Liver (tissue), 10 donors: ENCODE measurements at places on chromosomes 16 and 17. TPM values are rescaled to one million over a fixed set of nuclear protein-coding genes. Genes with fewer than 3 reads are reported as not detected.

The SLC7A6 gene
- 2.5 TPM for total RNA-seq

The TP53TG3C gene
- not detected for total RNA-seq

The KRTAP4-1 gene
- total RNA-seq: not detected

The CFAP97D1 gene
- not detected for total RNA-seq

The NPW gene
- 8.4 TPM for total RNA-seq

The SP6 gene
- 0.08 TPM for total RNA-seq

The PROCA1 gene
- total RNA-seq: 0.25 TPM

The ZFPM1 gene
- 12.8 TPM for total RNA-seq

The VASN gene
- total RNA-seq: 22.7 TPM

The CCL14 gene
- total RNA-seq: 11.6 TPM

The POLR3K gene
- 8.3 TPM for total RNA-seq

The CES1 gene
- 376 TPM for total RNA-seq

The MYO15A gene
- 2.9 TPM for total RNA-seq

The NKD1 gene
- total RNA-seq: 3.5 TPM

The KRT9 gene
- not detected for total RNA-seq

The HAP1 gene
- under 0.01 TPM for total RNA-seq

The ZSCAN10 gene
- not detected for total RNA-seq

The KRTAP4-9 gene
- not detected for total RNA-seq

The SLC12A3 gene
- not detected for total RNA-seq

The LPO gene
- not detected for total RNA-seq

The SPOP gene
- total RNA-seq: 48.6 TPM

The AXIN2 gene
- 3.5 TPM for total RNA-seq

The TBC1D3 gene
- total RNA-seq: not detected

The NLRC5 gene
- total RNA-seq: 23.3 TPM

The MYH2 gene
- under 0.01 TPM for total RNA-seq

The RHBDL1 gene
- total RNA-seq: 0.84 TPM

The SHBG gene
- total RNA-seq: 15.3 TPM

The TNFRSF12A gene
- 7.9 TPM for total RNA-seq

The PLLP gene
- total RNA-seq: 2.7 TPM

The SLC35G6 gene
- not detected for total RNA-seq

The NT5M gene
- 7.9 TPM for total RNA-seq

The CUEDC1 gene
- total RNA-seq: 3.2 TPM

The RNF222 gene
- not detected for total RNA-seq

The STAT5A gene
- total RNA-seq: 13.7 TPM

The DNASE1L2 gene
- 0.37 TPM for total RNA-seq

The GPR142 gene
- total RNA-seq: 0.08 TPM

The CCL17 gene
- not detected for total RNA-seq

The IQCK gene
- total RNA-seq: 4.4 TPM

The HBZ gene
- total RNA-seq: 55.8 TPM

The MT1B gene
- not detected for total RNA-seq

The LITAFD gene
- total RNA-seq: not detected

The TCAP gene
- 0.14 TPM for total RNA-seq

The C17orf78 gene
- total RNA-seq: not detected
